Psoas muscle (tissue), 8 donors: ENCODE measurements at places on chromosomes 2 and 18. TPM values are rescaled to one million over a fixed set of nuclear protein-coding genes. Genes with fewer than 3 reads are reported as not detected.

GRCh38 chr2:223104336-223105132, 52.5 kb downstream of the KCNE4 start:
- H3K36me3 ChIP-seq: no peaks in the 10 kb centered on the region
- no peaks in the 10 kb centered on the region for H3K27me3 ChIP-seq
- H3K4me3 ChIP-seq: no peak overlapping the region
- no peak for DNase-seq
- no peak overlapping the region for H3K27ac ChIP-seq

DNA sequence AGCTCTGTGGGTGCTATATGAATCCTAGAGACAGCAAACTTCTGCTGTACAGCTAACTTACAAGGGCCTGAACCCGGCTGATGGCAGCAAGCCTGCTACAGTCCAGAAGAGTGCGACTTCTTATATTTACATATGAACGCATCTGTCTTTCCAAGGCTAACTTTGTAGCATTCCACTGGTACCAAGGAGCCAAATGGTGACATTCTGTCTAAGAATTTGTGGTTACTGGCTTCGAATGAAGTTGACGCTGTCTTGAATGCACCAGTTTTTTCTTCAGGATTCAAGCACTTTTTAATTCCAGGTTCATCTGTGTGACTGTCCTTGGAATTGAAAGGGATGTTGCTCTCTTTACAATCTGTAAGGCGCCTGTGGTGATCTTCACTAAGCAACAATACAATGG, 42.4 kb downstream of the THUMPD2 start:
- no peak overlapping the region for H3K4me3 ChIP-seq
- DNase-seq: no peak
- no peaks in the 10 kb centered on the region for H3K27me3 ChIP-seq
- H3K4me1 ChIP-seq: peaks cover 22% of the 10 kb centered on the region
- peaks cover 3% of the 10 kb centered on the region for H3K36me3 ChIP-seq

Gene MARCHF4
- not detected for total RNA-seq

Gene GPR45
- total RNA-seq: not detected

Gene ARHGEF33
- 0.15 TPM for total RNA-seq

GRCh38 chr18:59022167-59022945, 117.3 kb upstream of the SEC11C start:
- no peak overlapping the region for H3K4me3 ChIP-seq
- no peak for DNase-seq
- peak overlapping the region; percentile 71 for H3K27ac ChIP-seq
- H3K36me3 ChIP-seq: no peaks in the 10 kb centered on the region
- H3K4me1 ChIP-seq: peaks cover 36% of the 10 kb centered on the region

Gene LIMS3
- 24.4 TPM for total RNA-seq

DNA sequence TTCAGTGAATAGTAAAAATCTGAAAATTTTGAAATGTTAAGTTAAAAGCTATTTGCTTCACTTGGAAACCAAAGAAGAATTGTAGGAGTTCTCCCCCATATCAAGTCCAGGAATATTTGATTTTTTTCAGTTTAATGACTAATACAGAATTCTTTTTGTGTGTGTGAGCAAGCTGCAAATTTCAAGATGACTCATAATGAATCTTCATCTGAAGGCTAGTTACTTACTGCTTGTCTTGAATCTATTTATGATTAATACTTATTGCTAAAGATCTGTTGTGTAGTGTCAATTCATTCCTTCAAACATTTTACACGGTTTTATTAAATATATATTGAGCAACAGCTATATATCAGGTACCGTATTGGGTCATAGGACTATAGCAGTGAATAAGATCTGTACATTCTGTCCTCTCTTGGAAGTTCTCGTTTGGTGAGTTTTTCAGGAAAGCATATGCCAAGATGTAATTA, 47.8 kb upstream of the CAVIN2 start:
- no peak overlapping the region for H3K27ac ChIP-seq
- DNase-seq: no peak
- no peaks in the 10 kb centered on the region for H3K36me3 ChIP-seq
- H3K4me1 ChIP-seq: no peaks in the 10 kb centered on the region
- H3K4me3 ChIP-seq: no peak overlapping the region
- H3K27me3 ChIP-seq: no peaks in the 10 kb centered on the region

DNA sequence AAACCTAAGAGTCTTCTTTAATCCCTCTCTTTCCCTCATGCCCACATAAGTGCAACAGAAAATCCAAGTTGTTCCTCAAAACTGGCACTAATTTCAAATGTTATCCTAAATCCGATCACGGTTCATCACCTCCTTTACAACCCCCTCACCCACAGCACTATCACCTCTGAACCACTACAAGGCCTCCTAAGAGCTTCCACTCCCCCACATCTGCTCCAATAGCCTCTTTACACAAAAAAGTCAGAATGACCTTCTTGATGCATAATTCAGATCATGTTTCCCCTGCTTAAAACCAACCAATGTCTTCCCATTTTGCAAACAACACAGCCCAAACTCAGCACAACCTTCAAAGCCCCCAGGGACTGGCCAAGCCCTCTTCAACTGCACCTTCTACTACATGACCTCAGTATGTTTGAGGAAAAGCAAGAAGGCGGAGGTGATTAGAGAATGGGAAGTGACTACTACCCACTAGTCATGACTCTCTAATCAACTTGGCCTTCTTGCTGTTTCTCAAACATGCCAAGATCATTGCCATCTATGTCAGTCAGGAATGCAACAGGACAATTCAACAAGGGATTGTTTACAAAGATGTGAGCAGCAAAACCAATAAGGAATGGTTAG, 34.6 kb upstream of the GCC2 start:
- DNase-seq: no peak
- no peak overlapping the region for H3K27ac ChIP-seq
- H3K4me1 ChIP-seq: no peaks in the 10 kb centered on the region
- no peaks in the 10 kb centered on the region for H3K27me3 ChIP-seq
- H3K36me3 ChIP-seq: no peaks in the 10 kb centered on the region
- H3K4me3 ChIP-seq: no peak overlapping the region

DNA sequence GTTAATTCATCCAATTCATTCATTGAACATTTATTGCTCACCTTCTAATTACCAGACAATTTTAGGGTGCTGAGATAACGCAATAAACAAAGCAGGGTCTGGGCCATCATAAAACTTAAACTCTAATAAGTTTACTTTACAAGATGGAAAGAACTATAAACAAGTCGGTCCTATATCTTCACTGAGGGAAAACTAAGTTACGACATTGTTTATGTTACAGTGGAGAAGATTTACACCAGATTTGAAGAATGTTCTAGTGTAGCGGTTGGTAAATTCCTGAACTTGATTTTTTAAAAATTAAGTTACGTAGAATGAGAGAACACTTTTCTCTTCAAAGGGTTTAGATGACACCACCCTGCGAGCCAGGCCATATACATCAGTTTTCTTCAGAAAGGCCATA, 20.7 kb upstream of the FRZB start:
- H3K27me3 ChIP-seq: no peaks in the 10 kb centered on the region
- H3K4me3 ChIP-seq: no peak overlapping the region
- H3K27ac ChIP-seq: no peak overlapping the region
- H3K4me1 ChIP-seq: no peaks in the 10 kb centered on the region
- no peak for DNase-seq

- H3K36me3 ChIP-seq: no peaks in the 10 kb centered on the region
- peaks cover 20% of the 10 kb centered on the region for H3K4me1 ChIP-seq
- H3K27ac ChIP-seq: no peak overlapping the region
- H3K27me3 ChIP-seq: peaks cover 74% of the 10 kb centered on the region
- no peak for DNase-seq
- H3K4me3 ChIP-seq: peak overlapping the region; percentile 59
These were observed 11.3 kb upstream of the GBX2 start for GRCh38 chr2:236179236-236180075.

DNA sequence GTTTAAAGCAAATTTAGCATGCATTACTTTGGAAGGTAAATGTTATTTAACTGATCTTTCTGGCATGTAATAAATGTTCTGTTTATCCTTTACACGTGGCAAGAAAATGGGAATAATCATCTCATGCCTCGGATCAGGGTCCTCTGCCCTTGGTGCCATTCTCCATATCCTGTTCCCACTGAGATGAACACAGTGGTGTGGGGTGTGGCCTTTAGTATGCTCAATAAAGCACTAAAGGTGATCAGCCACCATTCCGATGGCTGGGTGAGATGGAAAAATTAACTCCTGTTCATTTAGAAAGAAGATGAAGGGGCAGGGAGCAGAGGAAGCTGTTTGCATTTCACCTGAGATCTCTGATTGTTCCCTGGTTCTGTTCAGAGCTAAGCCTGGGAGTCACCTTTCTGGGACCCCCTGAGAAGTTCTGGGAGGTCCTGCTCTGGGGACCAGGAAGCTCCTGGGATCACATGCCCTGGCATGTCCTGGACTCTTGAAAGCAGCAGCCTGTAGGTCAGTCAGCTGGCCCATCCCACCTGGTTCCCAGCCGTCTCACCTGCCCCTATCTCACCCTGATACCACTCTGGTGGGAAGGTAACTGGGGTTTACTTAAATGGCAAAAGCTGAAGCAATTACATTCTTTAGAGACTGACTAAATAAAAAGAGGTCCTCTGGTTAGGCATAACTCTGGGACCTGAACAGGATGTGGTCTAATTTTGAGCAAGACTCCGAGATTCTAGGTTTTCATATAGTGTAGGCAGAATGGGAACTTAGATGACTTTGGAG, 288.9 kb upstream of the EPAS1 start:
- H3K36me3 ChIP-seq: no peaks in the 10 kb centered on the region
- no peak overlapping the region for H3K27ac ChIP-seq
- DNase-seq: no peak
- H3K27me3 ChIP-seq: no peaks in the 10 kb centered on the region
- no peak overlapping the region for H3K4me3 ChIP-seq

Gene SFT2D3
- total RNA-seq: 3.7 TPM

DNA sequence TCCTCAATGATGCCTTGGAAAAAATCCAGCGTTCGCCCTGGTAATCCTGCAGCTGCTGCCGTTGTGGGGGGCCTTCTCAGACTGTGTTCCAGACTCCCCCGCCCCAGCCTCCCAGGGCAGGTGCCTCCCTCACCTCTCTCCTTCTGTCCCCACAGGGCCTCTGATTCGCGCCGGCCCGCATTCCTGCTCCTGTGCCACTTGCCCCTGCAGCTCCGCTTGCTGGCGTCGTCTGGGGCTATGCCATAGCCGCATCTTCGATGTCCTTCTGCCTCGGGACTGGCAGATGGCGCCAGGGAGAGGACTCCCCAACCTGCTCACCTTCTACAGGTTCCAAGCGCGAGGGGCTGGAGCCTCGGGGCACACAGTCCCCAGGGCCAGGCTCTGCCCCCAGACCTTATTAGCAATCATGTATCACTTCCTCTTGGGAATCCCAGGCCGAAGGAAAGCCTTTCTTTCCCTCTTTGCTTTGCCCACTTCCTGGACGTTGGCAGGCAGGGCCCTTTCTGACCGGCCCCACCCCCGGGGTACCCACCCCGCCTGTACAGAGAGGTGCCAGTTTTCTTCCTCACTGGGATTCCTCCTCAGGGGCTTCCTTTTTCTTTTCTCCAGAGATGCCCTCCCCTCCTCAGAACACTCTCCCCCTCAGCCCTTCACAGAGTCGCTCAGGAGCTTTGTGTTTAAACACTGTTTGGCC, 4.4 kb downstream of the SPATA3 start:
- H3K36me3 ChIP-seq: no peaks in the 10 kb centered on the region
- peaks cover 6% of the 10 kb centered on the region for H3K27me3 ChIP-seq
- H3K27ac ChIP-seq: no peak overlapping the region
- no peaks in the 10 kb centered on the region for H3K4me1 ChIP-seq
- no peak for DNase-seq
- no peak overlapping the region for H3K4me3 ChIP-seq

DNA sequence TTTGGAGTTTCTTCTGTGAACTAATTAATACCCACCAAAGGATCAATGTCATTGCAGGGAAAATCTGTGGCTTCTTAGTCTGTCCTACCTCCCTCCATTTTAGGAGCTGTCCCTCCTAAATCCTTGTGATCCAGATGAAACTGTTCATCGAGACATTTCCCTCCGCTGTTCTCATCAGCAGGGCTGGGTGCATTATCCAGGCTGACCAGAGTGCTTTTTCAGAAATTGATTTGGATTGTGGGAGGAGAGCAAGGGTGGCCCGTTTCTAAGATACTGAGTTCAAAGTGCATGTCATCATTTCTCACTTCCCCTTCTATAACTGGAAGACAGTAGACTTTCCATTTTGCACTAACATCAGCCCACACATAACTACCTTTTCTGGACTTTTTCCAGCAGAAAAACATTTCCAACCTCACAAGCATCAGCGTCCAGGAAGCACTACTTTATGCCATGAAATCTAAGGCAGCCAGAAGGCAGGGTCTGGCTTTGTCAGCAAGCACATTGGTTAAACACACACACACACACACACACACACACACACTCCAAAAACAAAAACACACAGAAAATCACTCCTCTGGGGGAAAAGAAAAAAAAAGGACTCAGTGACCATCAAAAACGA, 94.1 kb downstream of the ANKRD44 start:
- H3K27ac ChIP-seq: no peak overlapping the region
- no peaks in the 10 kb centered on the region for H3K36me3 ChIP-seq
- DNase-seq: no peak
- no peaks in the 10 kb centered on the region for H3K4me1 ChIP-seq
- no peak overlapping the region for H3K4me3 ChIP-seq

- peak; percentile 39 for DNase-seq
- no peaks in the 10 kb centered on the region for H3K36me3 ChIP-seq
- H3K27ac ChIP-seq: no peak overlapping the region
- peaks cover 34% of the 10 kb centered on the region for H3K4me1 ChIP-seq
These were observed 22.3 kb upstream of the RHOB start for GRCh38 chr2:20424300-20425290.

Gene DSG1
- not detected for total RNA-seq

GRCh38 chr2:61091485-61091884, 25.8 kb downstream of the SANBR start:
- H3K27me3 ChIP-seq: no peaks in the 10 kb centered on the region
- no peak overlapping the region for H3K27ac ChIP-seq
- DNase-seq: no peak
- no peaks in the 10 kb centered on the region for H3K4me1 ChIP-seq
- peaks cover 46% of the 10 kb centered on the region for H3K36me3 ChIP-seq

- H3K4me3 ChIP-seq: no peak overlapping the region
- no peaks in the 10 kb centered on the region for H3K27me3 ChIP-seq
- H3K4me1 ChIP-seq: peaks cover 5% of the 10 kb centered on the region
- DNase-seq: no peak
- peaks cover 2% of the 10 kb centered on the region for H3K36me3 ChIP-seq
- H3K27ac ChIP-seq: no peak overlapping the region
These were observed 49.7 kb downstream of the RASGRP3 start for GRCh38 chr2:33526132-33526531.

Gene DQX1
- total RNA-seq: not detected

DNA sequence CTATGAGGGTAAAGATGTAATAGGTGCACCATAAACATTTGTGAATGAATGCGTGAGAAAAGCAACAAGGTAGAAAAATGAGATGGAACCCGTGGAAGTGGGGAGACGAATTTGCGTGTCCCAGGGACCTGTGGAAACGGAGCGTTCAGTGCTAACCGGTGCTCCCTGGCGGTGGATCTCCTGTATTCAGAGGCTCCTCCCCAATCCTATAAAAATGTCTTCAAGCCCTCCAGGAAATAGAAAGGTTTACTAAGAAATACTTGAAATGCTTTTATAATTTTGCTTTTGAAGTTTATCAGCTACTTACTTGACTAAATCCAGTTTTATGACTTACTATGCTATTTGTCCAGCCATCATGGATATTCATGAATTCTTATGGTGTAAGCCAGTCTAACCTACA, 62.8 kb upstream of the RBM44 start:
- no peak for DNase-seq
- peaks cover 88% of the 10 kb centered on the region for H3K4me1 ChIP-seq
- no peak overlapping the region for H3K4me3 ChIP-seq
- no peaks in the 10 kb centered on the region for H3K27me3 ChIP-seq
- peaks cover 26% of the 10 kb centered on the region for H3K36me3 ChIP-seq
